Sigmoid colon (tissue), 7 donors: ENCODE measurements at places on chromosomes 5 and 9. TPM values are rescaled to one million over a fixed set of nuclear protein-coding genes. Genes with fewer than 3 reads are reported as not detected.

The ACTBL2 gene
- total RNA-seq: not detected

The SLC36A2 gene
- not detected for total RNA-seq

The CEL gene
- total RNA-seq: not detected

The SPATA9 gene
- total RNA-seq: not detected

The NUTM2G gene
- total RNA-seq: not detected

The CYLC2 gene
- total RNA-seq: not detected

The NEURL1B gene
- 48.5 TPM for total RNA-seq

The PFN3 gene
- not detected for total RNA-seq

- no peak for DNase-seq
- H3K4me1 ChIP-seq: peaks cover 34% of the 10 kb centered on the region
These were observed 66.6 kb downstream of the SERINC5 start for GRCh38 chr5:80189201-80189600.

DNA sequence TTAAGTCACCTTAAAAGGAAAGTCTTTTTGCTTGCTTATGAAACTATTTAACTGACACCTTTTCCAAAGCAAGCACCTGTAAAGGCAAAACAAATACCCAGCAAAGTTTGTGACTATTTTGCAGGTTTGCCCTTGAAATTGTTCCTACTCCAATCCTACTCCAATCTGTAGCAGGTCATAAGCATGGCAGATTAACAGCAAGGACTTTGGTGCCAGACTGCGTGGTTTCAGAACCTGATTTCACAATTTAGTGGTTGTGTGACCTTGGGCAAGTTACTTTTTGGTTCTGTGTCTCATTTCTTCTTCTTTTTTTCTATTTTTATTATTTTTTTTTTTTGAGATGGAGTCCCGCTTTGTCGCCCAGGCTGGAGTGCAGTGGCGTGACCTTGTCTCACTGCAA, 282.1 kb downstream of the RFX3 start:
- no peaks in the 10 kb centered on the region for H3K36me3 ChIP-seq
- no peaks in the 10 kb centered on the region for H3K27me3 ChIP-seq

DNA sequence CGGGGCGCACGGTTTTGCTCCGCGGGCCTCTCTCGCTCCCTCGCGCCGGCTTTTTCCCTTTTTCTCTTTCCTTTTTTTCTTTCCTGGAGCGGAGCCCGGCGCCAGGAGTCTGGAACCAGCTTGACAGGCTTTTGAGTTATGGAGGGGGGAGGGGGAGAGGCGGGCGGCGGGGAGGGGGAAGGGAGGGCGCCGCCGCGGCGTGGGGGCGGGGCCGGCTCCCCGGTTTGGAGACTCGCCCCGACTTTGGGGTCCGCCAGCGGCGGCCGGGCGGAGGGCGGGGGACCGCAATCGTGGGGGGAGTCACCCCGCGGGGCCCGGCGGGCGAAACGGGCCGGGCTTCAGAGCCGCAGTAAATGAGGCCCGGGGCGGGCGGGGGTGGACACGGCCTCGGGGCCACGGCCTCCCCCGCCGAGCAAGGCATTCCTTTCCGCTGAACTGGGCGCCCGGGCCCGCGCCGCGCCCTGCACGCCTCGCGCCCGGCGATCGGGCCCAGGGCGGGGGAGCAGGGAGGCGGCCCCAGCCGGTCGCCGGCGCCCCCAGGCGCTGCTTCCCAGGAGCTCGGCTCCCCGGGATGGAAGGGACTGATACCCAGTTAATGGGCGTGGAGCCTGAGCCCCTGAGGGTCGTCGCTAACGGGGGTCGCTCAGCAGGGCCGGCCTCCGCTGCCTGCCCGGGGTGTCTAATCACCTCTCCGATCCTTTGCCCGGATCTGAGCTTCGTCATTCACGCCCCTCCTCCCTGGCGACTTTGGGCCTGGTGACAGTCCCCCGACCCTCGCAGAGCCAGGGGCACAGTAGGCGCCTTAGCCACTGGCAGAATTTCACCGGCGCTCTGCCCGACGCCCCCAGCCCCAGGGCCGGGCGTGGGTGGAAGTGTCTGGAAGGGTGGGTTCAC, 138.1 kb downstream of the C9orf50 start:
- peak overlapping the region; percentile 100 for H3K27ac ChIP-seq
- H3K4me3 ChIP-seq: peak overlapping the region; percentile 41
- no peaks in the 10 kb centered on the region for H3K36me3 ChIP-seq
- H3K4me1 ChIP-seq: peaks cover 84% of the 10 kb centered on the region
- H3K27me3 ChIP-seq: no peaks in the 10 kb centered on the region

DNA sequence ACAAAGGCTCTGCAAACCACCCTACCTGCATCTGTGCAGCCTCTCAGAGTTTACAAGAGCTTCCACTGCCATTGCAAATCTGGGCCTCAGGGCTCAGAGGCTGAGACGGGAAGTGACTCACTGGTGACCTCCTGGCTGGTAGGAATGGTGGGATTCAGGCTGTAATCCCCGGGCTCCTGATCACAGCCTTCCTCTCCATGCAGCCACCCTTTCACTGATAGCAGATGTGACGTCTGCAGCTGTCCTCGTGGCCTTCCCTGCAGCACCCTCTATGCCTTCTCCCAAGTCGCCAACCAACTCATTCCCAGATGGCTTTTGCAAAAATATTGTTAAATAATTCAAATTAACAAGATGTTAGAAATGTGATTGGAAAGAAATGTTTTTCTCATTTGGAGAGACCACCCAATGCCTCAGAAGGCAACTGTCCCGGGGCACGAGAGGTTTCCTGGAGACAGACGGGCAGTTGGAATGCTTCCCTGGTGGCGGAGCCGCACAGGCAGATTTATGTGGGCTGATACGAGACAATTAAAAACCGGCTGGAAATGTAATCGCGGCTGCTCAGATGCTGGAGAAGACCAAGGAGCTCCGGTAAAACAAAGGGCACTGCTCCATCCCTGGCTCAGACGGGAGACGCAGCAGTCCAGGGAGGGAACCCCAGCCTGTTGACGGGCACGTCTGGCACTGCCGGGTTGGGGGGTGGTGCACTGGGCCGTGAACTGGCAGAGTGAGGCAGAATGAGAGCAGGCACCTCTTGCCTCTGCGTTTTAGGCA, 34.4 kb upstream of the SLC25A51 start:
- no peak overlapping the region for H3K4me3 ChIP-seq
- no peaks in the 10 kb centered on the region for H3K36me3 ChIP-seq
- no peak for DNase-seq
- H3K4me1 ChIP-seq: peaks cover 32% of the 10 kb centered on the region
- no peaks in the 10 kb centered on the region for H3K27me3 ChIP-seq

GRCh38 chr5:40879163-40879942, 29.9 kb upstream of the C7 start:
- H3K27me3 ChIP-seq: no peaks in the 10 kb centered on the region
- H3K27ac ChIP-seq: no peak overlapping the region
- H3K4me3 ChIP-seq: no peak overlapping the region
- DNase-seq: no peak

DNA sequence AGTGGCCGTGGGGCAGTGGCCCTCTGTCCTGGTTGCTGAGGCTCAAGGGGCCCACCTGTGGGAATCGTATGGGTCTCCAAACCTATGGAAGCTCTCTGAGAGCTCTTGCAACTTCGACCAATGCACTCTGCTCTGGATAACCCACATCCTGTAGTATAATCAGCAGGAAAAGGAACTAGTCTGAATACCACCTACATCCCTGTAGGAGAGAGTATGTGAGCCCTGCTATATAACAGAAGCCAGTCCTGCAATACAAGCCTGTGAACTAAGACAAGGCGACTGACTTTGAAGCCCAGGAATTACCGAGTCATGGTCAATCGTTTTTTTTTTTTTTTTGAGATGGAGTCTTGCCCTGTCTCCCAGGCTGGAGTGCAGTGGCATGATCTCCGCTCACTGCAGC, 29.8 kb upstream of the BICD2 start:
- H3K4me3 ChIP-seq: no peak overlapping the region
- H3K27me3 ChIP-seq: no peaks in the 10 kb centered on the region
- no peak overlapping the region for H3K27ac ChIP-seq
- no peaks in the 10 kb centered on the region for H3K4me1 ChIP-seq

DNA sequence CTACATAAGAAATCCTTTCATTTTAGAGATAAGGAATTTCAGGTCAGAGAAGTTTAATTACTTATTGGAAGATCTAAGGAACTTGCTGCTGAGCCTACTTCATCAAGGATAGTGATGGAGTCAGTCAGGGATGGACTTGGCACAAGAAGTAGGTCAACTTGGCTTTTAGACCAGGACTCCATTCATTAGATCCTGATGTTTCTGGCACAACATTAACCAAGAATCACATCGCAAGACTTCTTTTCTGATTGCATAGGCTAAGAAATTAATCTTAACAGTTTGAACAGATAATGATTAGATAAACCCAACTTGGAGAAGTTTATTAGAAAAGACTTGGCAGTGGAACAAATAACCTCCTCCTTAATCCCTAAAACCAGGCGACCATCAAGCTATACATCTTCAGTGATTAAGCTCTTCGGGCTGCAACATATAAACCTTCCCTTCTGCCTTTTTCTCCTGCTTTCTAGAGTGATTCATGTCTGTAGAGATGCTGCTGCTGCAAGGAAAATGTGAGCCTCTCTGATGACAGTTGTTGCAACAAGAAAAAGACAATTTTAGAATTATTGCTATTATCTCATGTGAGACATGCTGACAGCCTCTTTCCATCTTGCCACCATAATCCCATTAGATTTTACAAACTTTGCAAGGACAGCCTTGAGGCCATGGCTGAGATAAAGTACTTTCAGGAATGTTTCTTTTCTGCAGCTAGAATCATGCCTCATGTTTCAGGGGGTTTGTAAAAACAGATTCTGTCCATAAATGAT, 207.9 kb upstream of the SLC27A6 start:
- H3K27me3 ChIP-seq: no peaks in the 10 kb centered on the region
- H3K27ac ChIP-seq: no peak overlapping the region
- no peak overlapping the region for H3K4me3 ChIP-seq
- H3K4me1 ChIP-seq: no peaks in the 10 kb centered on the region
- no peak for DNase-seq

GRCh38 chr5:42300496-42300895, 122.7 kb upstream of the GHR start:
- no peaks in the 10 kb centered on the region for H3K27me3 ChIP-seq
- no peak for DNase-seq
- H3K4me1 ChIP-seq: no peaks in the 10 kb centered on the region
- no peak overlapping the region for H3K27ac ChIP-seq
- no peaks in the 10 kb centered on the region for H3K36me3 ChIP-seq

- DNase-seq: no peak
- no peaks in the 10 kb centered on the region for H3K36me3 ChIP-seq
- H3K27me3 ChIP-seq: no peaks in the 10 kb centered on the region
- H3K4me3 ChIP-seq: no peak overlapping the region
These were observed 128.9 kb upstream of the SPEF2 start for GRCh38 chr5:35488791-35489190.

DNA sequence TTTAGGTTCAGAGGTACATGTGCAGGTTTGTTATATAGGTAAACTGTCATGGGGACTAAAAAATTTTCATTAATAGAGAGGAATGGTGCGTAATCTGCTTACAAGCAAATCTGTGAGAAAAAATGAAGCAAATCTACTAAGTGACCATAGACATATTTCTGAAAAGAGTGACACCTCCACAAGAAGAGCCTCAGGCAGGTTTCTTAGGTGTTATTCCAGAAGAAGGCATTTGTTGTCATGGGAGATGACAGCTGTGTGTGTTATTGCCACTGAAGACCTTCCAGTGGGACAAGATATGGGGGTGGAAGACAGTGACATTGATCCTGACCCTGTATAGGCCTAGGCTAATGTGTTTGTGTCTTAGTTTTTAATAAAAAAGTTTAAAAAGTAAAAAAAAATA, 68.8 kb upstream of the PANK3 start:
- H3K4me3 ChIP-seq: no peak overlapping the region
- H3K36me3 ChIP-seq: no peaks in the 10 kb centered on the region
- H3K27ac ChIP-seq: no peak overlapping the region
- H3K4me1 ChIP-seq: no peaks in the 10 kb centered on the region
- no peak for DNase-seq

DNA sequence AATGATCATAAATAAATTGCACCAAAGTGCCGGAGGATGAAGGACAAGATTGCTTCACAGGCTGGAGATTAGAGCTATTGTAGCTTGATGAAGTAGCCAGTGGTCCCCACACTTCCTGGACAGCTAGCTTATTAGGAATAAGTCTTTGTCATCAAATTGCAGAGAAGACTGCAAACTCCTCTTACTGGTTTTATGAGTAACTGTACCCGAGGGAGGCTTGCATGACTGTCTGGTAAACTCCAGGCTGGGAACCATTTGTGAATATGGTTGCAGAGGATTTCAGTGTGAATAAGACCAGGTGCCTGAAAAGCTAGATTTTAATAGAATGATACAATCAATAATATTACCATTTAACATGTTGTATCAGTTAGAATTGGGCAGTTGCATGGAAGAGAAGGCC, 36.5 kb upstream of the SEMA5A start:
- no peak overlapping the region for H3K4me3 ChIP-seq
- no peak for DNase-seq
- no peaks in the 10 kb centered on the region for H3K27me3 ChIP-seq
- no peak overlapping the region for H3K27ac ChIP-seq
- no peaks in the 10 kb centered on the region for H3K4me1 ChIP-seq

- no peak overlapping the region for H3K27ac ChIP-seq
- H3K36me3 ChIP-seq: no peaks in the 10 kb centered on the region
- no peaks in the 10 kb centered on the region for H3K4me1 ChIP-seq
- no peak for DNase-seq
These were observed 161.9 kb downstream of the CCDC171 start for GRCh38 chr9:15714746-15715145.

DNA sequence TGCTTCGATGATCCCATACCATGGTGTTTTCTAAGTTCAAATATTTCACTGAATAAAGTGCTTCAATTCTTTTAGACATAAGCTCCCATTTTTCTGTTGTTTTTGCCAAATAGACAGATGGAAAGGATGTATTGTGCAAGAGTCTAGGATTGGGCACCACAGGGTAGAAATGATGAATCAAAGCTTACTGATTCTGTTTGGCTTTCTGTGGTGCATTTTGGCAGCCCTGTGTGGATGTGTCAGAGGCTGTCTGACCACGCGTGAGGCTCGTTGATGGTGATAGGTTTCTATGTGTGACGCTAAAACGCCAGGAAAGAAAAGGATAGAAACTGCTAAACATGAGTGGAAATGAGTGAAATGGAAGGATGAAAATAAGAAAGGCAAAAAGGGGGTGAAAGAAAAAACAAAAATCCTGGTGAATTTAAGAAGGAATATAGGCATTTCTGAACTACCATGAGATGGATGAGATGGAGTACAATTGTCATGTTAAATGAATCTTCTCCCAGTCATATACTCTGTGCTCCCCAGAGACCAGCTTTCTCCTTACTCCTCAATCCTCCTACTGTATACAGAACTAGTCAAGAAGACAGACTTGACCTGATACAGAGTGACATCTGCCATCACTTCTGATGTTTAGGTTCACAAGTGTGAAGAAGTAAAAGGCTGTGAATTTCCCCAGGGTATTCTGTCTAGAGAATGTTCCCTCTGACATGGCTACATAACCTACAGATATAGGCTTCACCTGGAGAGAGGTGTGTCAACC, 54.4 kb downstream of the ANKH start:
- no peaks in the 10 kb centered on the region for H3K4me1 ChIP-seq
- DNase-seq: no peak
- H3K36me3 ChIP-seq: no peaks in the 10 kb centered on the region
- no peak overlapping the region for H3K27ac ChIP-seq

- no peak overlapping the region for H3K27ac ChIP-seq
- H3K36me3 ChIP-seq: no peaks in the 10 kb centered on the region
These were observed 8.4 kb upstream of the JMY start for GRCh38 chr5:79227484-79228025.

- peaks cover 22% of the 10 kb centered on the region for H3K4me1 ChIP-seq
- DNase-seq: no peak
- H3K36me3 ChIP-seq: peaks cover 8% of the 10 kb centered on the region
- peak overlapping the region; percentile 97 for H3K4me3 ChIP-seq
- peak overlapping the region; percentile 65 for H3K27ac ChIP-seq
These were observed 563 bp downstream of the SNAPC4 start for GRCh38 chr9:136399176-136400037.

GRCh38 chr5:41559184-41559583, 48.8 kb upstream of the PLCXD3 start:
- H3K27me3 ChIP-seq: no peaks in the 10 kb centered on the region
- DNase-seq: no peak
- H3K36me3 ChIP-seq: no peaks in the 10 kb centered on the region
- no peaks in the 10 kb centered on the region for H3K4me1 ChIP-seq
